ENCODE measurements at places on chromosomes 1 and 21. TPM values are rescaled to one million over a fixed set of nuclear protein-coding genes. Genes with fewer than 3 reads are reported as not detected.

ARMH1 gene
- not detected for total RNA-seq

- no peak for DNase-seq
These were observed 1276.9 kb upstream of the ADGRL2 start for GRCh38 chr1:80523861-80524260.

DNA sequence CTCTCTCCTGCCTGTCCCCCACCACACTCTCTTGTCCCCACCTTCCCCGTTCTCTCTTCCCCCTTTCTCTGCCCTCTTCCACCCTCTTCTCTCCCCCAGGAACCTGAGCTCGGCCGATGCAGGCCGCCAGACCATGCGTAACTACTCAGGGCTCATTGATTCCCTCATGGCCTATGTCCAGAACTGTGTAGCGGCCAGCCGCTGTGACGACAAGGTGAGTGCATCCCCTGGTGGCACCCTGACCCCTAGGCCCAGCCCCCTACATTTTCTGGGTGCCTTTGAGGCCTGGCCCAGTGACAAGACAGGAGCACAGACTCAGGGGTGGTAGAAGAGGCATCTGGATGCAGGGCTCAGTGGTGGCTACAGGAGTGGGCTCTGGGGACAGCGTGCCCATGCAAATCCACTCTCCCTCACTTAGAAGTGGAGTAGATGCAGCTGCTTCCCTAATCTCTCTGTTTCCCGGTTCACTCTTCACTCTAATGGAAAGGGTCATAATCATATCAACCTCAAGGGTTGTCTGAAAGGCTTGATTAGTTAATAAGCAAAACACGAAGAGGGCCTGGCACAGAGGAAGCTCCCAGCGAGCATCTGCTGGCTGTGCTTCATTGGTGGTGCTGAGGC lies 37.0 kb downstream of the PKP1 start:
- no peak for DNase-seq

DNA sequence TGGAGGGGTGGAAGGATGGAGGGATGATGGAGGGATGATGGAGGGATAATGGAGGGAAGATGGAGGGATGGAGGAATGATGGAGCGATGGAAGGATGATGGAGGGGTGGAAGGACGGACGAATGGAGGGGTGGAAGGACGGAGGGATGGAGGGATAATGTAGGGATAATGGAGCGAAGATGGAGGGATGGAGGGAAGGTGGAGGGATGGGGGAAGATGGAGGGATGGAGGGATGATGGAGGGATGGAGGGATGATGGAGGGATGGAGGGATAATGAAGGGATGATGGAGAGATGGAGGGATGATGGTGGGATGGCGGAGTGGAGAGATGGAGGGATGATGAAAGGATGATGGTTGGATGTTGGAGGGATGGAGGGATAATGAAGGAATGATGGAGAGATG lies 61.3 kb downstream of the KCNAB2 start:
- no peak for DNase-seq

SMIM1 gene
- total RNA-seq, result 3.6 TPM

- DNase-seq, result no peak
These were observed 202.9 kb downstream of the FMN2 start for GRCh38 chr1:240294566-240294965.

- no peak for DNase-seq
These were observed 382.9 kb downstream of the NTNG1 start for GRCh38 chr1:107523736-107524135.

IKBKE gene
- 22.3 TPM for total RNA-seq

DNA sequence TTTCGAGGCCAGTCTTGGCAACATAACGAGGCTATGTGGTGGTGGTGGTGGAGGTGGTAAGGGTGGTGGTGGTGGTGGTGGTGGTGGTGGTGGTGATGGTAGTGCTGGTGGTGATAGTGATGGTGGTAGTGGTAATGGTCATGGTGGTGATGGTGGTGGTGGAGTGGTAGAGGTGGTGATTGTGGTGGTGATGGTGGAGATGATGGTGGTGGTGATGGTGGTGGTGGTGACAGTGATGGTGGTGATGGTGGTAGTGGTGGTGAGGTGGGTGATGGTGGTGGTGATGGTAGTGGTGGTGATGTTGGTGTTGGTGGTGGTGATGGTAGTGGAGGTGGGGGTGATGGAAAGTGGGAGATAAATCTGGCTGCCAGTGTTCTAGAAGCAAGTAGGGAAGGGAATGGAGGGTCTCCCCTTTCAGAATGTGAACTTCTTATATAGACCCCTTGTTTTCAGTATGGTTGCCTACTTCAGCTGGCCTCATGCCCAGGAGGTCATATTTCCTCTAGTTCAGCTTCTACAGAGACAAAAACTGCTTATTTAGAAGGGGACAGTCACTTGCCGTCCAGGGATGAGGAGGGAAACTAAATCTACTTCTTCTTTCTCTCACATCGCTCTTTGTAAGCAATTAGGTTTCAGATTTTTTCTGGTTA lies 27.5 kb downstream of the SH3BGR start:
- DNase-seq, result no peak

GRCh38 chr1:55233145-55233777 lies 18.1 kb upstream of the USP24 start:
- no peak for DNase-seq

- no peak for DNase-seq
These were observed 5.1 kb downstream of the HDGF start for GRCh38 chr1:156746406-156746727.

HP1BP3 gene
- total RNA-seq, result 120 TPM

GRCh38 chr1:43532716-43533115 lies 2.0 kb downstream of the PTPRF start:
- no peak for DNase-seq

Measured in epithelial cell of proximal tubule (primary cell).